Right lobe of liver (tissue), 6 donors: ENCODE measurements at places on chromosomes 7 and 10. TPM values are rescaled to one million over a fixed set of nuclear protein-coding genes. Genes with fewer than 3 reads are reported as not detected.

Gene BHLHA15
- total RNA-seq: 2.3 TPM

Gene HMX2
- total RNA-seq: not detected

Gene TEX47
- not detected for total RNA-seq

Gene RBM20
- total RNA-seq: 0.05 TPM

Gene MTURN
- 4.4 TPM for total RNA-seq

Gene PRDX3
- total RNA-seq: 235 TPM

DNA sequence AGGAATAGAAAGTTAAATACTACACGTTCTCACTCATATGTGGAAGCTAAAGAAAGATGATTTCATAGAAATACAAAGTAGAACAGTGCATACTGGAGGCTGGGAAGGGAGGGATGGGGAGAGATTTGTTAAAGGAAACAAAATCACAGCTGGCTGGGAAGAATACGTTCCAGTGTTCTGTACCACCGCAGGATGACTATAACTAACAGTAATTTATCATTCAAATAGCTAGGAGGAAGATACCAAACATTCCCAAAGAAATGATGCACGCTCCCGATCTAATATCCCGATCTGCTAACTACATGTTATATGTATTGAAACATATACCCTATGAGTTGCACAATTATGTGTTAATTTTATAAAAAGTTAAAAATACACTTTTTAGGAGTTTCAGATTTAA lies 162.3 kb downstream of the ZMYND11 start:
- no peak for DNase-seq
- no peak overlapping the region for H3K27ac ChIP-seq
- no peaks in the 10 kb centered on the region for H3K36me3 ChIP-seq
- H3K27me3 ChIP-seq: no peaks in the 10 kb centered on the region

DNA sequence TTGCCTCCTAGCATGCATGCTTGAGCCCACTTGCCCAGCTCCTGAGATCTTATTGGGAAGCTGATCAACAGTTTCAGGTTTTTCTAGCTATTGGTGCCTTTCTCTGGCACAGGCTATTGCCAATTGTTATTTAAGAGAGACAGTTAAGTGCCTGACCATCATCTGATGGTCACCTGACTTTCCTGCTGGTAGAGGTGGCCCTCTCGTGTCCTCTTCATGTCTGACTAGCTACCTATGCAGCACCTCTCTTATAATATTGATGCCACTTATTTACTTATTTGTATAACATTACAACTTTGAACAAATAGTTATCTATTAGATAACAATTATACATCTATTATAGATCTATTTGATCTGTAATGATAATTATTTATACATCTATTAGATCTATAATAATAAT lies 205.9 kb upstream of the SEMA3D start:
- no peak for DNase-seq
- H3K4me3 ChIP-seq: no peak overlapping the region
- no peaks in the 10 kb centered on the region for H3K36me3 ChIP-seq
- no peaks in the 10 kb centered on the region for H3K4me1 ChIP-seq
- H3K27ac ChIP-seq: no peak overlapping the region

DNA sequence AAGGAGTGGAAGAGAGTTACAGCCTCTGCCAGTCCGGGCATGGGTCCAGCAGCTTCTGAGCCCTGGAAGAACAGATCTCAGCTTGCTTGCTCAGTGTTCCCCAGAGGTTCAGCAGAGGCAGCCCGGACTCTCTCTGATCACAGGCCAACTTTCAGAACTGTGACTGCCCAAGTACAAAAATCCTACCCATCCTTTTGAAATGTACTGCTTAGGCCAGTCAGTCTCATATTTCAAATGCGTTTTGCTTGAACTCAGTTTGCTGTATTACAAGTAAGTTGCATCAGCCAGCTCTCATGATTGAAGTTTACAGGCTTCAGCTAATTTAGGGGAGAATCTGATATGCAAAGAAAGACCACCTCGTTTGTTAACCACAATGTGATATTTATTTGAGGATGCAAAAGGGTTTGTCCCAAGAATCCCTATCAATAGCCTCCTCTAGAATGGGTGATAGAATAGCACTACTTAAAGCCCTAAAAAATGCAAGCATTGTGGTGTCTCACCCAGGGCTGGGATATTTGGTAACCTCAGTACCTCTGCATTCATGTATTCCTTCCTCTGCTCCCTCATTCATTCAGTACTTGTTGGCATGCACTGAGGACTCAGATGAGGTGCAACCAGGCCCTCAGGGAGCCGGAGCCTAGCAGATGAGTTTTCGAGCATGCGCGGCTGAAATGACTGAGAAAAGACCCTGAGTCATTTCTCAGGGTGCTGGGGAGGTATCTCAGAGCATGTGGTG lies 7.0 kb downstream of the AIMP2 start:
- H3K4me1 ChIP-seq: peaks cover 29% of the 10 kb centered on the region
- H3K27ac ChIP-seq: no peak overlapping the region
- peaks cover 30% of the 10 kb centered on the region for H3K36me3 ChIP-seq
- no peaks in the 10 kb centered on the region for H3K27me3 ChIP-seq

DNA sequence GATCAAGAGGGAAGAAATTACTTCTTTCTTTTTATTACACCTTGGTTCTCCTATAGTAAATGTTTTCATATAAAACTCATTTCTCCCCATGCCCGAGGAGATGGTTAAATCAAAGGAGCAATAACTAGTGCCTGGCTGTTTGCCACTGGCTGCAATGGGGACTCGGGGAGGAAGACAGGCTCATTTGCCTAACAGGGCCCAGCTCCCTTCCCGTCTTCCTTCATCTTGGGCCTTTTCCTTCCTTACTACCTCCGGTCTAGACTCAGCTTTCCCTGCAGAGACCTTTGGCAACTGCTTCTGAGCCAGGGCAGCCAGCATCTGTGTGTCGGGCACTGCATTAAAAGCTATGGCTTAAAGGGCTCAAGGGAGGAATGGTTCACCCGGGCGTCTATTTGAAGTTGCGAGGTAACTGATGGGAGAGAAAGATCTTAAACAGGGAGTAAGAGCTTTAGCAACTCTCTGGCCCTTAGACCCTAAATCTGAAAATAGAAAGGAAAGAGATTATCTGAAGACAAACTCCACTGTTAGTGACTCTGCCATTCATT lies 63.5 kb downstream of the CALD1 start:
- H3K36me3 ChIP-seq: no peaks in the 10 kb centered on the region
- H3K27me3 ChIP-seq: no peaks in the 10 kb centered on the region
- H3K4me1 ChIP-seq: no peaks in the 10 kb centered on the region
- no peak overlapping the region for H3K27ac ChIP-seq
- H3K4me3 ChIP-seq: no peak overlapping the region

GRCh38 chr10:23912884-23913404 lies 296.0 kb upstream of the KIAA1217 start:
- no peaks in the 10 kb centered on the region for H3K36me3 ChIP-seq
- no peak for DNase-seq
- no peak overlapping the region for H3K27ac ChIP-seq
- no peaks in the 10 kb centered on the region for H3K27me3 ChIP-seq

GRCh38 chr10:127911218-127911866 lies 4.4 kb downstream of the PTPRE start:
- DNase-seq: no peak
- H3K4me3 ChIP-seq: no peak overlapping the region
- no peaks in the 10 kb centered on the region for H3K36me3 ChIP-seq
- no peaks in the 10 kb centered on the region for H3K27me3 ChIP-seq
- H3K4me1 ChIP-seq: no peaks in the 10 kb centered on the region

DNA sequence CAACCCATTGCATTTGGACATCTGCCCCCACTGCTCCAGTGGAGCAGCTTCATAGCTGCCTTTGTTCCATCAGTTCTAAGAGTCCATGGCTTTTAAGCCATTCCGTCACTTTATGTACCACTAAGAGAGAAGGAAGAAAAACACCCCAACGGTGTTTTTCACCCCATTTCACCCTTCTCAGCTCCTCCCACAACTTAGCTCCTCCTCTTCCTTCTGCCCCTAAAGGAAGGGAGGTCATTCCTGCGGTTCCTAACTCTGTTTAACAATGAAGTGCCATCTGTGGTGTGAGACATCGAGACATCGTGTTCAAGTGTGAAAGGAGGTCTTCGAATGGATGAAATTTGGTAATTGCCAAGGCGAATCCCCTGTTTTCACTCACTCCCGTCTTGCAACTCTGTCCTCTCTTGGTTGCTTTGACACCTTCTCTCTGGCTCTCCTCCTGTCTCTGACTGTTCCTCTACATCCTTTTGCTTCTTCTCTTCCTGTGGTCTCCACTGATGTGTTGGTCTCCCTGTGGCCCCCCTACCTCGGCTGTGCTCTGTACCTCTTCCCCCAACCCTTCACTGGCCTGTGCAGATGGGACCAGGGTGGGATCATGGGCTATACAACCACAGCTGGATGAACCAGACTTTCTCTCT lies 23.0 kb downstream of the SMKR1 start:
- H3K27me3 ChIP-seq: no peaks in the 10 kb centered on the region
- no peak for DNase-seq
- no peak overlapping the region for H3K27ac ChIP-seq
- H3K4me1 ChIP-seq: no peaks in the 10 kb centered on the region

GRCh38 chr7:158236400-158236799 lies 351.2 kb downstream of the PTPRN2 start:
- no peaks in the 10 kb centered on the region for H3K36me3 ChIP-seq
- no peaks in the 10 kb centered on the region for H3K27me3 ChIP-seq
- H3K27ac ChIP-seq: no peak overlapping the region

DNA sequence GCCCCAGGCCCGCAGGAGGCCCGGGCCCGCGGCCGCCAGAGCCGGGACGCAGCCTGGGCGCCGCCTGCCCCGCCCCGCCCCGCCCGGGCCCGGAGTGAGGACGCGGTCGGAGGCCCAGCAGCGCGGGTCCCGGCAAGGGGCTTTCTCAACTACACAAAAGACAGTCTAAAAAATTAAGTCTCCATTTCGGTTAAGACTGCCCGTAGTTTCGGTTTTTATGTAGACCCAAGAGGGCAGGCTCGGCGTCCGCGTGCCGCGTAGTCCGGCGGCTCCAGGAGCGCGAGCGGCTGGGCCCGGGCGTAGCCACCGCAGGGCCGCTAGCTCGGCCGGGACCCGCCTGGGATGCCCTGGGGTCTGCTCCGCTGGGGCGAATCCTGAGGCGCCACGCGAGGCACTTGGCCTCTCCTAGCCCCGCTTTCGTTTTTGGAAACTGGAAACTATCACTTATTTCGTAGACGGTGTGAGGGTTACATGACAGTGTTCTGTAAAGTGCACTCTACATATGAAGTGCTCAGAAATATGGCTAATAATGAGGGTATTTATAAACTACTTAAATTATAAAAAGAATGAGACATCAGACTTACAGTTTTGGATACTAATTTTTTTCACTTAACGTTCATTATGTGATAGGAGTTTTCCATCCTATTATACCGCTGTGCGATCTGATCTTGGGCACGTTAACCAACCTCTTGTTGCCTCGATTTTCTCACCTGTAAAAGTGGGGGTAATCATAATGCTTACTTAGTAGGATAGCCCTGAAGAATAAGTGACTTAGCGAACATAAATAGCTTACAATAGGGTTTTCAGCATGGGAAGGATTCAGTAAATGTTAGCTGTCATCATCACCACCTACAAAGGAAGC lies 573 bp downstream of the BLVRA start:
- peak overlapping the region; percentile 78 for H3K4me3 ChIP-seq
- H3K4me1 ChIP-seq: peaks cover under 1% of the 10 kb centered on the region
- no peaks in the 10 kb centered on the region for H3K27me3 ChIP-seq
- H3K27ac ChIP-seq: peak overlapping the region; percentile 70
- DNase-seq: no peak

GRCh38 chr10:27826369-27826768 lies 80.8 kb upstream of the MKX start:
- H3K36me3 ChIP-seq: no peaks in the 10 kb centered on the region
- no peaks in the 10 kb centered on the region for H3K27me3 ChIP-seq
- H3K27ac ChIP-seq: no peak overlapping the region
- H3K4me1 ChIP-seq: no peaks in the 10 kb centered on the region
- no peak overlapping the region for H3K4me3 ChIP-seq

DNA sequence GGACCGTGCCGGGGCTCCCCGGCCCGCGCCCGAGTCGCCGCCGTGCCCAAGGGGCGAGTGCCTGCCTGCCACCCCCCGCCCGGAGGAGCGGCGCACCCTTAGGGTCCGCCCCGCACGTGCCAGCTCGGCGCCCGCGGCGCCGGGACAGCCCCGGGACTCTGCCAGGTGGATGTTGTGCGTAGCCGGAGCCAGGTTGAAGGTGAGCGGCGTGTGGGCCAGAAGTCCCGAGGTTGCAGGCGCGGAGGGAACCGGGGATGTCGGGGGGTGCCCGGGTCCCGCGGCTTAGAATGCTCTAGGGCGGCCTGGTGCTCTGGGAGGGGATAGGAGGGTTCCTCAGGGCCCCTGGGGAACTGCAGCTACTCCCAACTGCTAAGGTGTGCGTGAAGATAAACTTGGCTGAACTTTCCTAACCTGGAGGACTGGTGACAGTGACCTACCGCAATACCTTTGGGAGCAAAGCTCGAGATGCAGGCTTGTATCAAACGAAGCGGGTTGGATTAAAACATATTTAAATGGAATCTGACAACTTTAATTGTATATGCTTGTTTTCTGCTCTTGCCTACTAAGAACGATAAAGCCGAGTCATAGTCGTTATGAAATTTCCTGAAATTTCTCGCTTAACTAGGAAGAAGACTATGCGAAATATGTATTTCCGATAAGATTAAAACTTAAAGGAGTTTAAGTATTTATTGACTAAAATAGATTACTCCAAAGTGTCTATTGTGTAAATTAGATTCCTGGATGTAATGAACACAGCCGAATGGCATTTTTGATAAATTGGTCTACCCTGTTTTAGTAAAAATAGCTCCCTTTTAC lies at the start of gene CUX1:
CUX1 (plus strand) TSS at position 156 of the 816 bp plus-strand sequence; CDS start at position 170, 14 bp downstream.
- H3K36me3 ChIP-seq: no peaks in the 10 kb centered on the region
- peaks cover 27% of the 10 kb centered on the region for H3K4me1 ChIP-seq
- peak within 1 kb of the TSS; percentile 76 for H3K27ac ChIP-seq
- H3K4me3 ChIP-seq: peak within 1 kb of the TSS; percentile 67
- H3K27me3 ChIP-seq: no peaks in the 10 kb centered on the region

DNA sequence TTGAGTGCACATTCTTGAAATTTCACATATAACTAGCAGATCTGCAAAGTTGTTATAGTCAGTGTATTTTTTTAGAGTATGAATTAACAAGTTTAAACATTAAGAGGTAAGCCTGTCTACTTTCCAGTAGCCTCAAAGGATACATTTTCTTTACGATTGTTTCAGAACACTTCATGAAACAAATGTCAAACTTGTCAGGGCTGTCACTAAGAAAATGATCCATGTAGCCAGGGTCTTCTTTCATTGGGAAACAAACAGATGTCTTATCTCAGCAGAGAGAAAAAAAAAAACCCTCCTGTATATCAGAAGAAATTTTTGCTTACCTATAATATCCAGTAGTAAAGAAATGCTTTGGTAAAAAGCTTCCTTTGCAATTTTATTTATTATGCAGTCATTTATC lies 192.4 kb downstream of the PHF14 start:
- H3K36me3 ChIP-seq: no peaks in the 10 kb centered on the region
- no peak overlapping the region for H3K27ac ChIP-seq
- no peaks in the 10 kb centered on the region for H3K27me3 ChIP-seq
- H3K4me3 ChIP-seq: no peak overlapping the region
- DNase-seq: no peak

GRCh38 chr10:124033887-124034218 lies 59.5 kb downstream of the CHST15 start:
- H3K36me3 ChIP-seq: no peaks in the 10 kb centered on the region
- DNase-seq: no peak
- H3K27ac ChIP-seq: peak overlapping the region; percentile 7
- H3K27me3 ChIP-seq: no peaks in the 10 kb centered on the region
- no peak overlapping the region for H3K4me3 ChIP-seq

- no peaks in the 10 kb centered on the region for H3K4me1 ChIP-seq
- H3K27ac ChIP-seq: no peak overlapping the region
- H3K36me3 ChIP-seq: no peaks in the 10 kb centered on the region
- no peaks in the 10 kb centered on the region for H3K27me3 ChIP-seq
These were observed 41.9 kb downstream of the TAS2R41 start for GRCh38 chr7:143519411-143520131.

- H3K27ac ChIP-seq: no peak overlapping the region
- H3K27me3 ChIP-seq: no peaks in the 10 kb centered on the region
- H3K4me3 ChIP-seq: no peak overlapping the region
These were observed 167.0 kb downstream of the SGMS1 start for GRCh38 chr10:50456719-50457118.
